Fibroblast of mammary gland (primary cell): ENCODE measurements at places on chromosomes 4 and X.

- DNase-seq: no peak
These were observed 20.6 kb upstream of the FGFBP2 start for GRCh38 chr4:15983610-15984009.

DNA sequence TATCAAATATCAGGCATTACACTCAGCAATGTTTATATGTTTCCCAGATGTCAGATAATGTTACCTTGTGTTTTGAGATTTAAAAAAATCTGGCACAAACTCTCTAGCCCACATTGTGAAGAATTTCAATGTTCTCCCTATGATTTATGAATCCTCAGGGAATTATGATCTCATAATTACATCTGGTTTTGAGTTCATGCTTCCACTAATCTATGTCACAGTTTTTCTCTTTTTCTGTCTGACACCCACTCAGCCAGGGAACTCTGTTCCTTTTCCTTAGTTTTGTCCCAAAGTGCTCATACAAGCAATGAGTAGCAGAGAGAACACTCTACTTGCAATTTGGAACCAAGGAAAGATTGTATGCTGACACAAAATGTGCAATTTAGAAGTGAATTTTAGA lies 212.1 kb upstream of the POF1B start:
- no peak for DNase-seq

- DNase-seq: no peak
These were observed 222.3 kb upstream of the BOD1L1 start for GRCh38 chr4:13849778-13850177.

- DNase-seq: peak; percentile 75
These were observed 41.7 kb downstream of the ATP11C start for GRCh38 chrX:139890991-139891700.

DNA sequence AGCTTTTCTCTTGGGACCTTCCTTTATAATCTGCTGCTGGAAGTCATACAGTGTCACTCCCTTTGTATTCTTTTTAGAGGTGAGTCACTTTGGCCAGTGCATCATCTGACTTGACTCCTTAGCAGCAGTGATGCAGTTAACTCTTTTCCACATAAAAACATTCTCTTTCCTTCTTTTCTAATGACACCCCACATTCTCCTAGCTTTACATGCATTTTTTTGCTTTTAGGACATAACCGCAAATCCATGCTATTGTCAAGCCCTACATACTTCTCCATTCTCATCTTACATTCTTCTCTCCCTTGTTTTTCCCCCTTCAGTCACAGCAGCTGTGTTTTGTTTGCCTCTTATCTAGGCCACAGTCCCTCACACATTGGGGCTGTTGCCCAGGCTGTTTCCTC lies 55.1 kb downstream of the ZNF330 start:
- peak; percentile 60 for DNase-seq

GRCh38 chrX:51862920-51863319 lies 30.5 kb upstream of the MAGED1 start:
- no peak for DNase-seq

GRCh38 chrX:41982953-41983352 lies 59.6 kb upstream of the CASK start:
- DNase-seq: no peak

DNA sequence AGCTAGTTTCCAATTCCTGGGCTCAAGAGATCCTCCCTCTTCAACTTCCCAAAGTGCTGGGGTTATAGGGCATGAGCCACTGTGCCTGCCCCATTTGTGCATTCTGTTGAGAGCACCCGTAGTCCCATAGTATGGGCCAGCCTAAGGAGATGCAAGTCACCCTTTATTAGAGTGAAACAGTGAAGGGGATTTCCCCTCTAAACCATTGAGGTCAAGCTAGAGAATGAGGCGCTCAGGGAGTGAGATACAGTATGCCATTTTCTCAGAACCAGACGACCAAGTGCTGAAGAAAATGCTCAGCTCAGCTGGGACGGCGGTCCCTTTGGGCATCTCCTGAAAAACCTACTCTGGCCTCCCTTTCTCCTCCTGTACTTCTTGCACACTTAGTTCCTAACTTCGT lies 18.7 kb downstream of the RNF4 start:
- DNase-seq: no peak
